ENCODE measurements at places on chromosomes 3 and 15.

GRCh38 chr3:52234516-52235447 is 4.2 kb downstream of the TWF2 start:
- DNase-seq = no peak

DNA sequence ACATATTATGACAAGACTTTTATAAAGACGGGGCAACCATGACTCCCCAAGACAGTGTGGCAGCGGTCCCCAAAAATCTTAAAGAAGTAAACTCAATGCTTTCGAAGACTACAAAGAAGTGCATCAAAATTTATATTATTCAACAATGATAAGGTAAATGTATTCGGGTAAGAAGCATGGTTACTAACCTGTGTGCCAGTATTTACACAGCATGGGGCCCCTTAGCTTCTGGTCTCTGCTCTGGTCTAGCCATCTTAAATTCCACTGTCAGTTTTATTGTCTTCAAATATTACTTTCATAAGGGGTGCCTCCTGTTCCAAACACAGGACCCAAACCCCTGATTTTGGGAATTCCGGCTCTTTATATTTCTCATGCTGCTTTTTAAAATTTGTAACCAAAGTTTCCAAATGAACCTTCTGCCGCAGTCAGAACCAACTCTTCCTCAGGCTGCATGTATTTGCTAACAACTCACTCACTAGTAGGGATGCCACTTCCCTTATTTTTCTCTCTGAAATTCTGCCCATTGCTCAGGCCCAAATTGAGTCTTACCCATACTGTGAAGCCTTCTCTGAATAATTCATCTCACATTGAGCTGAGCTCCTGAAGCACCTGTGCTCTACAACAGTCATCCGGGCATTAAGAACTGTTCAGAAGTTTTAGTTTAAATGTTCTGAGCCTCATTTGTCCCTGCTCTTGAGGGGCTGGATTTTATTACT is 1.2 kb downstream of the TTC23 start:
- no peak for DNase-seq

GRCh38 chr3:1883534-1883933 is 215.1 kb upstream of the CNTN4 start:
- no peak for DNase-seq

DNA sequence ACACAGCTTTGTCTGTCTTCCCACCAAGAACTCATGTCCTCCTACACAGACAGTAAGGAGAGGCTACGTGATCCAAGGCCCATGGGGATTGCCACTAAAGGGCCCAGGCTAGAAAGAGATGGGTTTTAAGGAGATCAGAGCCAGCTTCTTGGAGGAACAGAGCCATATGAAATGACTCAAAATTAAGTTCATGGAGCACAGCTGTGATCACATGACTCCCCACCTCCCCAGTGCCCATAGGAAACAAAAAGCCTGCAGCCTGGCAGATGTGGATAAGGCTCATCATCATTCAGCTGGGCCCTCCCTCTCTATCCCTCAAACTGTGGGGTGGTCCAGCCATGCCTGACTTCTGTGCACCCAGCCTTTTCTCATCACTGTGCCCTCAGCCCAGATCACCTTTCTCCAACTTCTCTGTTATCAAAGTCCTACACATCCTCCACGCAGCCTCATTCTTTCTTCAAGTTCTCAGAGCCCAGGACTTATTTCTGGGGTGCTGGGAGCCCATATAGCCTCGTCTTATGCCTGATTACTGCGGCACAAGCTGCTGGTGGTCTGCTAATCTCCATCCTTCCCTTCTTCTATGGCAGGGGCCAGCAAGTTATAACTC is 137.6 kb downstream of the SMAD6 start:
- no peak for DNase-seq

GRCh38 chr15:89364741-89365450 is 30.3 kb upstream of the POLG start:
- DNase-seq = no peak

- no peak for DNase-seq
Measured at GRCh38 chr3:148379763-148380382, 317.8 kb upstream of the AGTR1 start.

GRCh38 chr15:42384597-42384996 is 25.3 kb downstream of the CAPN3 start:
- no peak for DNase-seq

DNA sequence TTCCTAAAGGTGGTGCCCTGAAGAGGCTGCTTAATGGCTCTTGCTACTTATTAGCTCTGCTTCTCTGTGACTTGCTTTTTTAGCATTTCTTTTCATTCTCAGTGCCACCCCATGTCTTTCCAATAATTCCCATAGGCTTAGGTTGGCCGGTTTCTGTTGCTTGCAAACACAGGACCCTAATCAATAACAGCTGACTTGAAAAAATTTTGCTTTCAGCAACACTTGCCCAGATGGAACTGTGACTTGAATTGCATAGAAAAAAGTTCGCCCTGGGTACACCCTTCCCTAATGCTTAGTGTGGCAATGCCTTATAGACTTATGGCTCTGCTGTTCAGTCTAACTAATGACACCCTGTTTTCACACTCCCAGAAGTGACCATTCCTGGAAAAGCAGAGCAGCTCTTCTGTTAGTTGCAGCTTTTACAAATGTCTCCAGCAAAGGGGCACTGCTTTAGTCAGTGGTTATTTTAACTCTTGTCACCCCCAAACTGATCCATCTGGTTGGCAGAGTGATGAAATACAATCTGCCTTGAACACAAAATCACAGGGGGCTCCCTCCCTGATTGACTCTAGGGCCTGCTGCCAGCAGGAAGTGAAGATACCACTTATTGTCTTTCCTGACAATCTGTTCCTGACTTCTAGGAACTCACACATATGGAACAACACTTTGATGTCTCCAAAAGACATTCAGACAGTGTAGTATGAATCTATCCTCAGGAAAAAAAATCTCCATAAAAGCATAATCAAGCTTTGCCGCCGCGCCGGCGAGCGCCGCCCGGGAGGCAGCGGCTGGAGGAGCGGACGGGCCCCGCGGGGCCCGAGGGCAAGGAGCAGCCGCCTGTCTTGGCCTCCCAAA is 9.7 kb upstream of the SLMAP start:
- no peak for DNase-seq

DNA sequence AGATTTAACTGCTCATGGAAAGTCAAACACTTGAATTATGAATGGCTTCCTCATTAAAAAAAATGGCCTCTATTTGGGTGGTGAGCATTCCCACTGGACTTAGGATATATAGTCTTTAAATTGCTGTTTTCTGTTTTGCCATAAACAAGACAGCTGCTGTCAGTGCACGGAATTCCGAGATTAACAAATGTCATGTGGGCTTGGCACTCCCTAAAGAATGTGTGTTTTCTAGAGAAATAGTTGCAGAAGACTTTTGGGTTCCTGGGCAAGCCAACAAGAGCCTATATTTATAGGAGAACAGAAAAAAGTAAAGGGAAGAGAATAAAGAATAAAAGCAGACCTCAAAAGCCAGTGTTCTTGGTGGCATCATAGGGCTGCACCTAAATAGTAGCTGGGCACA is 13.6 kb upstream of the TFG start:
- no peak for DNase-seq

- no peak for DNase-seq
Measured at GRCh38 chr3:123562547-123562946, 22.3 kb downstream of the HACD2 start.

DNA sequence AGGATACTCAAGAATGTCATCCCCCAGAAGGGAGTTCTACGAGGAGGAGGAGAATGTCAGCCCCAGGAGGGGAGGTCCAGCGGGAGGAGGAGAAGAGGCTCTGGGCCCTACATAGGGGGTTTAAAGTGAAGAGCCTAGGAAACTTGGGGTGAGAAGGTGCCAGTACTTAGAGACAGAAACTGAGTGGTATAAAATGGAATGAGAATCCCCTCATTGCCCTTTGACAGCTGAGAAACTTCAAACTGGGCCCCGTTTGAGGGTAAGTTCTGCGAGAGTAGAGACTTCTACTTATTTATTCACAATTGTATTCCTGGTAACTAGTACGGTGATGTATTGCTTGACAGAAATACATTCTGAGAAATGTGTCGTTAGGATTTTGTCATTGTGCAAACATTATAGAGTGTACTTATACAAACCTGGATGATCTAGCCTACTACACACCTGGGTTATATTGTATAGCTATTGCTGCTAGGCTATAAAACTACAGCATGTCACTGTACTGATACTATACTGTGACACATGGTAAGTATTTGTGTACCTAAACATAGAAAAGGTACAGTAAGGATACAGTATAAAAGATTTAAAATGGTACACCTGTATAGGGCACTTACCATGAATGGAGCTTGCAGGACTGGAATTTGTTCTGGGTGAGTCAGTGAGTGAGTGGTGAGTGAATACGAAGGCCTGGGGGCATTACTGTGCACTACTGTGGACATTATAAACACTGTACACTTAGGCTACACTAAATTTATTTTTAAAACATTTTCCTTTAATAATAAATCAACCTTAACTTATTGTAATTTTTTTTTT is 62.0 kb downstream of the TSC22D2 start:
- DNase-seq = no peak

- DNase-seq = no peak
Measured at GRCh38 chr3:157871838-157872460, 234.3 kb downstream of the SHOX2 start.

DNA sequence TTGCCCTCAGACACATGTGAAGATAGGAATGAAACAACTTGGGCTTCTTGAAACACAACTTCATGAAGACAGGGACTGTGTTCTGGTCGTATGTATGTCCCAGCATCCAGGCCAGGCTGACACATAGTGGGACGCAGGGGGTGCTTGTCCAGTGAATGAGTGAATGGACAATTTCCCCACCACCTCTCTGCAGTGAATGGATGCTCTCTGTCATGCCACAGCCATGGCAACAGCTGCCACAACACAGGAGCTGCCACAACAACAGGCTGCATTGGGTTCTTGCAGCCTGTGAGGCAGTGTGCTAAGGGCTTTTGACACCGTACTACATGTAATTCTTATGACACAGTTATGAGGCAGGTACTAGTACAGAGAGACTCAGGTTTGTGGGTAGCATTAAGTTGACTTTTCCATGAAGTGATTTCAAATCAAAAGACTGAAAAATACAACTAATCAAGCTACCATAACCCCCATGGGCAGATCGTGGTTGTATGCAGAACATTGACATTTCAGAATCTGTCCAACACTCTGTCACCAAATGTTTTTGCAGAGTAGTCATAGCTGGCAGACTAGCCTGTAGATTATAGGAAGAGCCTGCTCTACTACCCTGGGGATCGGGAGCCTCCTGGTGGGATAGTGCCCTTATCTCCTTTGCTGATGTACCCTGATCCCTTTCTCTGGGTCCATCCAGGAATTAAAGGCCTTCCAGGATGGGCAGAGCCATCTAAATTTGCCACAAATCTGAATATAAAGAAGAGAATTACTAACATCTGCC is 40.8 kb downstream of the CLSTN2 start:
- no peak for DNase-seq

DNA sequence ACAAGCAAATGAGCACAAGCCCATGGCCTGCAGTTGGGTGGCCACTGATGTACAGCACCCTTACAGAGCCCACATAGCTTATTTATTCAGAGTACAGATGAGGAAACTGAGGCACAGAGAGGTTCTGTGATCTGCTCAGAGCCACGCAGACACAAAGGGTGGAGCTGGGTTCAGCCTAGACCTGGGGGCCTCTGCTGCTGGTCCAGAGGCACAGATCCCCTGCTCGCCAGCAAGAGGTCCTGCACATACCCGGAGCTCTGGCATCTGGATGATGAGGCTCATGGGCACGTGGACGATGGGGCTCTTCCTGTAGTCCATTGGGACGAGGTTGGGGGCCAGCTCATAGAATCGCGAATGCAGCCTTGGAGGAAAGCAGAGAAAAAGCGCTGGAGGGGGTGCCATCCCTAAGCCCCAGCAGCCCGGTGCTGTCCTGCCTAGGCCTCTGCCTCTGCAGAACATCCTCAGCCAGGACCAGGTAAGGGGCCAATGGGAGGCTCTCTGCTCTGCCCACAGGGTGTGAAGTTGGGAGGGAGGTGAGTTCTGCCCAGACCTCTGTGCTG is 18.6 kb downstream of the SH2D7 start:
- DNase-seq = no peak

DNA sequence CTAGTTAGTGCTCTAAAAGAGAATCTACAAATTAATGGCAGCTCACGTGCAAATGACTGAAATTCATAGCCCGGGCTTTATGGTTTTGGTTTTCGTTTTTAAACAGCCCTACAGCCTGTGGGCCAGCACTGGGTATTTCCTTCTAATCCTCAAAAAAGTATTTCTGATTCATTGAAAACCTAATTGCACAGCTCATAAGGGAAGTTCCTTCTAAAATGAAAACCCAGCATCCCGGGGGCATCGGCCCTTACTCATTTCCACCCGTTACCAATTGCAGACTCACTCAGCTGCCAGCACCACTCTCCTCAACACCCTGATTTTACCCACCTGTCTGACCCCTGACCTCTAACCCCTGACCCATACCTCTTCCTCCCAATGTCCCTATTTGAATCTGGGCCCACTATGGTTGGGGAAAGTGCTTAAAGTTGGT is 59.5 kb upstream of the ZNF148 start:
- DNase-seq = no peak

DNA sequence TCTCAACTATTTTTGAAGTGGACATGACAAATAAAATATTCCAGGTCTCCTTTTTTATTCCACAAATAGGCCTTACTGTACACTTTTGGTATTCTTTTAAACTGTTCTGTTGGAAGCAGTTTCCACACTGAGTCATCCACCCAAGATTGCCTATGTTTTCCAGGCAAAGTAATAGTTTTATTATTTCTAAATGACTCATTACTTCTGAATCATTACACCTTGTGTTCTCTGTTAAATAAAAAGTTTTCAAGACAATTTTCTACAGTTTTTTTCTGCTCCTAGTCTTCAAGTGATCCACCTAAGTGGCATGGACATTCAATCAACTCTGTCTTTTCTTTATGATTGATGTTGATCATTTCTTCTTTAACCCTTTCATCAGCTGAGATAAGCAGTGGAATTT is 26.5 kb downstream of the PPP2R3A start:
- no peak for DNase-seq

DNA sequence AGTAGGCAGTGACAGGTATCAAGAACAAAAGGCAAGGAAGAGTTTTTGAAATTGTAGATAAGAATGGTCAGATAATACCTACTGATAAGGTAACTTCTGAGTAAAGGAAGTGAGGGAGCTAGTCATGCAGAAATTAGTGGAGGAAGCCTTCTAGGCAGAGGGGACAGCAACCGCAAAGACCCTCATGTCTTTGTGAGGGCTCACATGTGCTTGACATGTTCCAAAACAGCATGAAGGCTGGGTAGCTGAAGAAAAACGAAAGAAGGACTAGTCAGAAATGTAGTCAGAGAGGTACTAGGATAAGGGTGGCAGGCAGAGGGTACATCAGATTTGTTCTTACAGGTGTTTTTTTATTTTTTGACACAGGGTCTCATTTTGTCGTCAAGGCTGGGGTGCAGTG is 5.3 kb downstream of the SIN3A start:
- no peak for DNase-seq

Measured in liver (tissue), 10 donors.